T1000 (cell line): ENCODE measurements at places on chromosomes 2 and 18.

GRCh38 chr2:112244854-112245253, 10.0 kb downstream of the ZC3H8 start:
- DNase-seq: no peak

- no peak for DNase-seq
Observed at GRCh38 chr2:181177376-181177775, 197.0 kb downstream of the UBE2E3 start.

- DNase-seq: no peak
Observed at GRCh38 chr2:132668987-132669907, 758 bp downstream of the LYPD1 start.

DNA sequence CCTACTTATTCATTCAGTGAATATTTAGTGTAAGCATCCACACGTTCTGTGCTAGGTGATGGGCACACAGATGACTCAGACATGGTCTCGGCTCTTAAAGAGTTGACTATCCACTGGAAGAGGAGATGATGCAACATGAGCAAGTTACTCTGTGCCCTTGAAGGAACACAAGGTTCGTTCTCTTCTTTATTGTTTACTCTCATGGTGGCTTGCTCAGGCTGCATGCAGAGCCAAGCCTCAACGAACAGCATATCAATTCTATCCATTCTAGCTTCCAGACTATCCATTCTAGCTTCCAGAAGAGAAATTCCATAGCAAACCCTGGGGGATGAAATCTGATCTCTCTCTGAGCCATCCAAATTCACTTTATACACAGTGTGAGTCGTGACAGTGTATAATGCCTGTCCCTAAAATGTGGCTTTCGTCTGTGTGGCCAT, 68.1 kb upstream of the CTAGE1 start:
- no peak for DNase-seq

DNA sequence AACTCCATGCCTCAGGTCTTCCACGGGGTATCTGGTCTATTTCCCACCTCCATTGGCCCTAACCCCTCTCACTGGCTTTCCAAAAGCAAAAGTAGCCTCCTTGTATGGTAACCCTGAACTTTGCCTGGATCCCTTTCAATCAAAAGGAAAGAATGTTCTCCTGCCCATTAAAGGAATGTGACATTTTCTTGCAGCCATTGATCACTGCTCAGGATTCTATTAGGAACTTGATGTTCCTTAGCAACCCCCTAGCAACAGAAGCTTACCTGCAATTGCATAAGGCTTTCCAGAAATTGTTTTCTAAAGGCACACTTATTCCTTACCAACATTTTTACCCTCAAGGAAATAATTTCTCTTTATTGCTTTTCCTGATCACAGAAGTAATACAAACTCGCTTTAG, 91.4 kb upstream of the AGAP1 start:
- no peak for DNase-seq

DNA sequence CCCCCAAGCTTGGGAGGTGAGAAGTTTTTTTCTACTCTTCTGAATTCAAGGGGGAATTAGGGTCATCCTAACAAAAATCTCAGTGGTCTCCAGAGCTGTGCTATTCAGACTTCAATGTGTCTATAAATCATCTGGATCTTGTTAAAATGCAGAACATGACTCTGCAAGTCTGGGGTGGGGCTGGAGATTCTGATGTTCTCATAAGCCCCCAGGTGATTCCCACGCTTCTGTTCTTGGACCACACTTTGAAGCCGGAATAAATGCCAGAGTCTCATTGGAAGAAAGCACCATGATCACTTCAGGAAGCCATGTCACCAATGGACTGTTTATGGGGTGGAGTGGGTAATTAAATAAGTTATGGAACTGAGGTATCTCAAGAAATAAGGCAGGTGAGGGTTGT, 22.2 kb upstream of the SLC16A14 start:
- DNase-seq: no peak

DNA sequence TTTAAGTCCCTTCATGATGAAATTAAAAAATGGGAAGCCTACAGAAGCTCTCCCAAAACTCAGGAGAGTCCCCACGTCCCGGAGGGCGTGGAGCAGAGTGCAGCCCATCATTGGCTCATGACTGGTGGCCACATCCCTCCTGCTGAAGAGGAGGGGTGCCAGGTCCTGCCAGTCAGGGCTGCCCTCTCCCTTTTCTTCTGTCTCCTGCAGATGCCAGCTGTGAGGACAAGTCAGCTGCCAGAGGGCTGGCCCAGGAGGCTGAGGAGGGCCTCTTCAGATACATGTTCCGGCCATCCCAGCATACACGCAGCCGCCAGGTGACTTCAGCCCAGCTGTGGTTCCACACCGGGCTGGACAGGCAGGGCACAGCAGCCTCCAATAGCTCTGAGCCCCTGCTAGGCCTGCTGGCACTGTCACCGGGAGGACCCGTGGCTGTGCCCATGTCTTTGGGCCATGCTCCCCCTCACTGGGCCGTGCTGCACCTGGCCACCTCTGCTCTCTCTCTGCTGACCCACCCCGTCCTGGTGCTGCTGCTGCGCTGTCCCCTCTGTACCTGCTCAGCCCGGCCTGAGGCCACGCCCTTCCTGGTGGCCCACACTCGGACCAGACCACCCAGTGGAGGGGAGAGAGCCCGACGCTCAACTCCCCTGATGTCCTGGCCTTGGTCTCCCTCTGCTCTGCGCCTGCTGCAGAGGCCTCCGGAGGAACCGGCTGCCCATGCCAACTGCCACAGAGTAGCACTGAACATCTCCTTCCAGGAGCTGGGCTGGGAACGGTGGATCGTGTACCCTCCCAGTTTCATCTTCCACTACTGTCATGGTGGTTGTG, 2.6 kb downstream of the INHA start:
- no peak for DNase-seq

DNA sequence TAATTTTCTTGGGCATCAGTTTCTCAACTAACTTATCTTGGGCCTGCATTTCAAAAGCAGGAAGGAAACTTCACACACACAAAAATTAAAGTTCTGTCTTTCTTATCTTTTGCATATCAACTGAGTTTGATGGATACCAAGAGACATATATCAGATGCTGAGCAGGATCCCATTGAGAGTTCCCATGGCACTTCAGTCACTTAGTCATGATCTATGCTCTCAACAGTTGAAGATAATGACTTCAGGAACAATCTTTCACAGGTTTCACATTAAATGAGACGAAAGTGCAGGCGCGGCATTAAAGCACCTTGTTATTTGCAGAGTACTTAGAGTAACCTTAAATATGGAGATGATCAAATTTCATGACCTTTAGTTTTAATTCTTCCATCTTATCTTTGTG, 2139.8 kb upstream of the CELF4 start:
- DNase-seq: no peak

GRCh38 chr18:8063733-8064132, 496.6 kb downstream of the PTPRM start:
- no peak for DNase-seq

DNA sequence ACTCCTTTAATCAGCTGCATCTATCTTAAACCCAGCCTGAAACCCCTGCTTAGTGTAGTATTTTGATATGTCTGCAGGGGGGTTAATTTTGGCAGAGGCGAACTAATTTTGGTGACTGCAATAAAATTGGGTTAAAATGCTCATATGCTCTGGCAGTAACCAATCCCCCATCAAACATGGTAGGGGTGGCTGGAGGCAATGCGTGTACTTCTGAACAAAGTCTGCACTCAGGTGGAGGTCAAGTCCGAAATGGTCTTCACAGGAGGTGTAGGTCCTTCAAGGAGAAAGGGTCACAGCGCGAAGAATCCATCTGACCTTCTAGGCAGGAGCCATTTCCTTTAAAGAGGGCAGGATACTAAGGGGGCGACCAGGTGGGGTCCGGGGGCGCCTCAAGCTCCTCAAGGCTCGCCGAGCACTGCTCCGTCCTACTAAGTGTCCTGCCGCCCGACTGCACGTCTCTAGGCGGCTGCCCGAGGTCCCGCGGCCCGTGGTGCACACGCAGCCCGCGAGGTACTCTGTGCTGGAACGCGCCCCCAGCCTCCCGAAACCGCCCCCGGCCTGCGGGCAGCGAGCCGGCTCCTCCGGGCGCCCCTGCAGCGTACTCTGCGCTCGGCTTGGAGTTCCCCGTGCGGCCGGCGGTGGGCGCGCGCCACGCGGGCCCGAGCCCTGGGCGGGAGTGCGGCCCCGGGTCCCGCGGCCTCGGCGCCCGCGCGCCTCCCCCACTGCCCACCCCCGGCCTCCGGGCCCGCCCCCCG, 1.7 kb upstream of the LDLRAD4 start:
- DNase-seq: no peak

DNA sequence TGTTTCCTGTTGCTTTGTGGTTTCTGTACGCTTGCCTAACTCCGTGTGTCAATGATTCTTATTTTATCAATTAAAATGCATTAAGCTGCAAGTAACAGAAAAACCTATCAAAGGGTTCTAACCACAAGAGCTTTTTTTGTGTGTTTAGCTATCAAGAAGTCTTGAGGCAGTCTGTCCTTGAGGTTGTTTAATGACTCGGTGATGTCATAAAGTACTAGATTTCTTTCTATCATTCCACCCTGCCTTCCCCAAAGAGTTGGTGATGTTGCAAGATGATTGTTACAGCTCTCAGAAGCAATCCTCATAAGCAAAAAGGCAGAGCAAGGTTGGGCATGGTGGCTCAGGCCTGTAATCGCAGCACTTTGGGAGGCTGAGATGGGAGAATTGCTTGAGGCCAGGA, 51.9 kb upstream of the SPTBN1 start:
- no peak for DNase-seq

- no peak for DNase-seq
Observed at GRCh38 chr2:36192983-36193382, 162.6 kb upstream of the CRIM1 start.

GRCh38 chr2:72889991-72890390, 2.8 kb downstream of the SPR start:
- no peak for DNase-seq

- no peak for DNase-seq
Observed at GRCh38 chr2:214560176-214560575, 149.3 kb downstream of the VWC2L start.

- no peak for DNase-seq
Observed at GRCh38 chr2:216493334-216493685, 5.3 kb upstream of the RPL37A start.

DNA sequence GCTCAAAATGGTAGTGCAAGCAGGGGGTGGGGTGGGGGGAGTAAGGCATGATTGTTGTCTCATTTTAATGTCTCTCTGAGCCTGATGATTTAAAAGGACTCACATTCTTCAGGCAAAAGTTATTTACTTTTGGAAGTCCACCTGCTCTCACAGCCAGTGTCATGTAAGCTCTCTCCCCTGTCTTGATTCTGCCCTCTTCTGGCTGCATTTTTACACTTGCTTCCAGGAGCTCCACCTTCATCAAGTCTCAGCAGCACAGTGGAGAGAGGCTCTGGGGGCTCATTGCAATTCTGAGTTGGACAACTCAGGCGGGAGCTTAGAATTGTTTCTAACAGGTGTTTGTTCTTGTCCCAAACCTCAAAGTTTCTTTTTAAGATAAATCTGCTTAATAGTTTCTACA, 39.2 kb downstream of the GNAL start:
- DNase-seq: no peak

GRCh38 chr18:29259838-29260237, 1082.9 kb upstream of the CDH2 start:
- DNase-seq: no peak

DNA sequence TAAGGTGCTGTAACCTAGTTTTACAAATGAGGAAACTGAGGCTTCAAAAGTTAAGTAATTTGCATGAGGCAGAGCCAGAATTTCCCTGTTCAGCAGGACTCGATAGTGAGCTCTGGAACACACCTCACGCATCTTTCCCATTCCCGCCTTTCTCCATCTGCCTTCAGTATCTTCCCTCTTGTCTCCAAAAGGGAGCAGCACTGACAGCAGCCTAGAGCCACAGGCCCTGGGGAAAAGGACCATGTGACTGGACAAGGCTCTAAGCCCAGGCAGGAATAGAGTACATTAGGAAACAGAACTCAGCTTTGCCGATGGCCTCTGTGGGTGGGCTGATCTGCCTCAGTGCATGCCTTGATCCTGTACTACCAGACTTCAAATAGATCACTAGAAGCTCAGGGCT, 21.5 kb downstream of the GPR155 start:
- no peak for DNase-seq
